ENCODE measurements at places on chromosomes 6 and 20.

DNA sequence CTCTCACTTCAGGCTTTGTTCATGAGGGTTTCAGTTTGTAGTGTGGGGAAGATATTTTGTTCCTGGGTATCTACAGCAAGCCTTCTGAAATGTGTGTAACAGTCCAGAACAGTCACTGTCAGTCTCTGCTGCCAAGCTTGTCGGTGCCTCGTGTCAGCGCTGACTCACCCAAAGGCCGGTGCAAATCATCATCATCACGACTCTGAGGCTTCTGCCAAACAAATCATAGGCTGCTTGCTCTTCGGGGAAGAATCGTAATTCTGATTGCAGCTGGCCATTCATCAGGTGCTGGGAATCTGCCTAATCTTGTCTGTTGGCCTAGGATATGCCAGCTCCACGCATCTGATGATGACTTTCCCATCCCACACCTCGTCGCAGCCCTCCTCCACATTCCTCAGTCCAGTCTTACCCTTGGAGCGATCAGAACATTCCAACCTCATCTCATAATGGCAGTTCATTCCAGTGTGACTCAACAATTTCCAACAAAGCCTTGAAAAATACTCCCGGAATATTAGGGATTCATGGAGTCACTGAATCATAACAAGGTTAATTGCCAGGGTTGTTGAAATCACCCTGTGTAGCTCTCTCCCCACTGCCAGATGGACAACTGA, 40.9 kb downstream of the ALDH8A1 start:
- DNase-seq, result peak; percentile 65

DNA sequence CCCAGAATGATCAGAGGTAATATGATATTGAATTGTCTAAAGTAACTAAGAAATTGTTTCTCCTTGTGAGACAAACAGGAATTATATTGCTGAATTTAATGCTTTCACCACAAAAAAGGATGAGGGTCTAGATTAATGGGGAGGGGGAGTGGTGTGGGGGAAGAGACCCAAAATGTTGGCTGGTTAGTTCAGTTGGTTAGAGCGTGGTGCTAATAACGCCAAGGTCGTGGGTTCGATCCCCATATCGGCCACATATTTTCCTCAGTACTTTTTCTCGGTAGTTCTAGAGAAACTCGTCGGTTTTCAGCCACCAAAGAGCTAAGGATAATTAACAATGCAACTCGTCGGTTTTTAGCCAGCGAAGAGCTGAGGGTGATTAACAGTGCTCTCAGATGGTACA, 26.3 kb downstream of the PRSS16 start:
- DNase-seq, result no peak

DNA sequence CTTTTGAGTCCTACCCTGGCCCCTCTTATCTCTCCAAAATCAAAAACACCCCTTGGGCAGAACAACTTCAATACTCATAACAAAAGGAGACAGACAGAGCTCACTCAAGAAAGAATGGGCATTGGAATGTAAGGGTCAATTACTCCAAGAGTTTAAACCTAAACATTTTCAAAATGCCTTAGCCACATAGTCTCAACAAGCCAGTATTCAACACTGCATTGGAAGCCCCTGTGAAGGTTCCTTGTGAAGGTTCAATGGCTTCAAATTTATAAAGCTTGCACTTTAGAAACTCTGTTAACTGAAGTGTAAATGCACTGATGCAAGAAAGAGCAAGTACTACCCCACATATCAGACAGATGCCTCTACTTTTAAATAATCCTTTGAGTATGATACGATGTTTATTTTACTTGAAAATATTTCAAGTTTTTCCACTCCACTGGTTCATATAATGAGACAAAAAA, 139.1 kb upstream of the LAMP5 start:
- no peak for DNase-seq

GRCh38 chr6:36033935-36034334, 6.3 kb downstream of the MAPK14 start:
- DNase-seq, result no peak

DNA sequence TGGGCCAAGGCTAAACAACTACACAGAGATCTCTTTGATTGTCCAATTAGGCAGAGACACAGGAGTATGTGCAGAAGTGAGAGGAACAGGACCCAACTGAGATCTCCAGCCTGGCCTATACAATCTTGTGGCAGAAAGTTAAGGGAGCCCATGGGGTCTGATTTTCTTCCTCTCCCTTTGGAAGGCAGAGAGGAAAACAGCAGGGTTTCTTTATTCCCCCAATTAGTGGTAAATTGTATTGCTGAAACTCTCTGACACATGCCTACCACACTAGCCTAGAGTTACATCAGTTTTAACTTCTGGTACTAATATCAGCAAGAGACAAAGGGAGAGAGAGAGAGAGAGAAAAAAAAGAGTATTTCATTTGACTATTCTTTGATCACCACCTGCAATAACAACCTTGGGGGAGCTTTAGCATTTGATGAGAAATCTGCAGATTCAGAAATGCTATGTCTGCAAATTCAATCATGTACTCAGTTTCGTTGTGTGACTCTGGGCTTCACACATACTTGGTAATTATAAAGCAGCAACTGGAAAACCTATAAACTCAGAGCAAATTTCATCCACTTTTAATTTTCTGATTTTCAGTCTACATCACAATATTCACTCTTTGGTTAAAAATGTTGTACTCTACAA, 260.3 kb upstream of the SPTLC3 start:
- no peak for DNase-seq

GRCh38 chr20:31675828-31676608, 38.3 kb downstream of the COX4I2 start:
- no peak for DNase-seq

DNA sequence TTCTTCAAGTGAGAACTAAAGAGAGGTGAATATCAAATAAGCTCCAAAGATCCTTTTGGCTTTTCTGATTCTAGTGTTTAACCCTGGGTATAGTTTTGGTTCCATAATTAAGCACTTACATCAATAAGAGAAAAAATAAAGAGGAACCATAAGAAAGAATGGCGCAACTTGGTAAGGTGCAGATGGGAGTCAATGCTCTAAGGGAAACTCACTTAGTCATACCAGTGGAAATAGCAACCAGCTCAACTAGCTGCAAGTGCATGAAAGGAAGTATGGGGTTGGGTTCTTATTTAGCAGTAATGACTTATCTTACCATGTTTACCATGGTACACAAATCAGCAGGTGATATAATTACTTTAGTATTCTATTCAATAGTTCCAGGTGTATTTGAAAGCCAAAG, 296.5 kb upstream of the RUNX2 start:
- DNase-seq, result no peak

- DNase-seq, result no peak
Observed at GRCh38 chr6:116557893-116558292, 4.3 kb downstream of the CALHM4 start.

GRCh38 chr6:118758946-118759345, 107.6 kb upstream of the CEP85L start:
- no peak for DNase-seq

DNA sequence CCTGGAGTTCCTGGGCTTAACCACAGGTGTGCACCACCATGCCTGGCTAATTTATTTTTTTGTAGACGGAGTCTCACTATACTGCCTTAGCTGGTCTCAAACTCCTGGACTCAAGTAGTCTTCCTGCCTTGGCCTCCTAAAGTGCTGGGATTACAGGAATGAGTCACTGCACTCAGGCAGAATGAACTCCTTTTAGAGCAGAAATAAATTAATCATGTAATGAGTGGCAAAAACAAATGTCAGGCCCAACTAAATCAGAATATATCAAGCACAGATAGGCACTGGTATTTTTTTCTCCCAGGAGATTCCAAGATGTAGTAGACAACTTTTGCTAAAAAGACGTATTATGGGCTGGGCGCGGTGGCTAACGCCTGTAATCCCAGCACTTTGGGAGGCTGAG, 2.6 kb downstream of the RPS10 start:
- no peak for DNase-seq

DNA sequence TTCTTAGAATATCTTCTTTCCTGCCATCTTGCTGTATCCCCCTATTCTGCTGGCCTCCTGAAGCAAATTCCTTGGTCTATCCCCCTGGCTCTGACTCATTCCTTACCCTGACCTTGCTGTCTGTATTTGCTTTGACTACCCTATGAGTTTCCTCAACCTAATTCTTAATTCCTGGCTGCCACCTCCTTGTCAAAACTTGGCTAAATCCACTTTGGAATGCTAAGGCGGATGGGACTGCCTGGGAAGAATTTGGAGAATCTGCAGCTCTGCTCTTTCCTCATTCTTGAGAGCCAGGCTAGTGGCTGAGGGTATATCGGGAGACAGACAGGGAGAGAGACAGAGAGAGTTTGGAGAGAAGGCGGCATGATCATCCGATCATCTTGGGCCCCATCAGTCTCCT, 24.4 kb downstream of the CAP2 start:
- DNase-seq, result no peak

- DNase-seq, result no peak
Observed at GRCh38 chr6:106309766-106310373, 15.7 kb downstream of the ATG5 start.

- no peak for DNase-seq
Observed at GRCh38 chr6:127460465-127460864, 1.3 kb upstream of the KIAA0408 start.

DNA sequence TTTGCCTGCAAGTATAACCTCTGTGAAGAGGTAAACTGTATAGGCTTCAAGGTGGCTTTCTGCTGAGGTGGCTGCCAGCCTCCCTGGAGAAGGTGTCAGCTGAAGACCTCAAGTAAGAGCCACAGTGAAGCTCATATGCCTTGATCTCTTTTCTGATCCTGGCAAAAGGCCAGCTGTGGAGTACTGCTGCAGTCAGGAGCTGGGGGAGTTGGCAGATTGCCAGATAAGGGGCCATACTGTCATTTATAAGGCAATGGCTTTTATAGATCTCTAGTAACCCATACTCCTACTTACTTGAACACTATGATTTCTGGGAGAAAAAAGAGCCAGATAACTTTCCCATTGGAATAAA, 8.8 kb upstream of the CEP85L start:
- no peak for DNase-seq

- no peak for DNase-seq
Observed at GRCh38 chr20:37415118-37416085, 69.5 kb downstream of the SRC start.

- no peak for DNase-seq
Observed at GRCh38 chr6:106910999-106911949, 63.3 kb downstream of the CD24 start.

DNA sequence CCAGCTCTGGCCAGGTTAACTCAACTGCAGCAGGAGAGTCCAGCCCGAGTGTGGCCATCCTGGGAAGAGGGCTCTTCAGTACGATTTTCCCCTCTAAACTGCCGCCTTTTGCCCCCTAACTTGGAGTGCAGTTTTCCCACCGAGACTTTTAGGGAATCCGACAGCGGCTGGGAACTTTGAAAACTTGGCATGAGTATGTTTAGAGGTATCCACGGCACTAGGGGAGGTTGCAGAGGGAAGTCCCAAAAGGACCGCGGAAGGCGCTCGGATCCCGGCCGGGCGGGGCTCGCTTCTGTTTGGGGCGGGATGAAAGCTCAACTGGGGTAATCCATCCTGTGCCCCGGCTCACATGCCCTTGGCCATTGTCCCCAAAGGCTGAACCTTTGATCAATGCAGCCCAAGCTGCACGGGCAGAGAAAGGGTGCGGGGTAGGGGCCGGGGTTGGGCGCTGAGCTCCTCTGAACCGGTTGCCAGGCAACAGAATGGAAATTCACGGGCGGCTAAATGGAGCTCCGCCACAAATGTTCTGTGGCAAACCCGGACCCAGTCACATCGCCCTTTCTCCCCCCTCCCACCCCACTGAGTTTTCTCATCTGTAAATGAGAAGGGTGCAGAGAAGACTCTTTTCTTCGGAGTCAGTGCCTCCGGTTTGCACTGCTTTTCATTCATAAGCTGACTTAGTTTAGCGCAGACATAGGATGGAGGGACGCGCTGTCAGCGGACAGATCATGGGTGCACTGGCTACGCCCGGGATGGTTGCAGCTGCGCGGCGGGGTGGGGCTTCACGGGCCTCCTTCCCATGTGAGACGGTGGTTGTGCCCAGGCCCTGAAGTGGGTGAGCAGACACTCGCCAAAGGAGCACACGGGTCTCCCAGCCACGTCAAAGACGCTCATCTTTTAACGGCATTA, 2.3 kb downstream of the BMP6 start:
- no peak for DNase-seq

GRCh38 chr20:58145506-58146080, 82.9 kb downstream of the ANKRD60 start:
- DNase-seq, result no peak

GRCh38 chr6:31528821-31529328, at the start of gene MCCD1:
TSS of gene MCCD1 (plus strand) at chr6:31528962. CDS start at chr6:31529015, 53 bp downstream.
- DNase-seq, result no peak

DNA sequence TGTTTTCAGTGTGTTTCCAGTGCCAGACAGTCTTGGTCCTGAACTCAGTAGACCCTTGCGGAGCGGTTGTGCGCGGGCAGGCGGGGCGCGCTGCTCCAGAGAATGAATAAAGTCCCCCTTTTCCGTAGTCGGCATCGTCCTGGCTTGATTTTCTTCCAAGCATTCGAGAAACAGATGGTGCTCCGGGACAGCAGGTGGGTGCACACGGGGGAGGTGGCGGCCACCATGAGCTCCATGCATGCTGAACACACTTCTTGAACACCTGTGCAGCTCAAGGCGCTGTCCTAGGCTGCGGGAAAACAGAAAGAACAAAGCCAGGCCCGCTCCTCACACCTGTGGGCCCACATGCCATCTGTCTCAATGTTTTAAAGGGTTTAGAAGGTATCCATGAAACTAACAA, 125.2 kb downstream of the TAF4 start:
- no peak for DNase-seq

DNA sequence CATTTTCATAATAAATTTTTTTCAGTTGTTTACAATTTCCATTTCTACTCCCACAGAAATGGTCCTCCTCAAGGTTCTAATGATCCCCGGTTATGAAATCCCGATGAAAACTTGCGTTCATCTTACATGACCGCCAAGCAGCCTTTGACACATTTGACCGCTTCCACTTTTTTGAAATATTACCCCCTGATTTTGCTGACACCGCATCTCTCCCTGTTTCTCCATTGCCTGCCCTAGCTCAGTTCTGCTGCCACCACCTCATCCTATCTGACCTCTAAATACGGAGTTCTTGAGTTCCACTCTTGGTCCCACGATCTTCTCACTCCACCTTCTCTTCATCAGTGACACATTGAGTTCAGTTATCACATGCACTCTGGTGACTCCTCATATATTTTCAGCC, 74.1 kb downstream of the SLC35B3 start:
- DNase-seq, result no peak

Data from pons (tissue), 1 donor.